Stimulated activated CD8-positive, alpha-beta memory T cell treated with anti-CD3 and anti-CD28 coated beads, Interleukin-15, amount 100 ng/mL, for 24 hours (primary cell): ENCODE measurements at places on chromosomes 11 and 22.

DNA sequence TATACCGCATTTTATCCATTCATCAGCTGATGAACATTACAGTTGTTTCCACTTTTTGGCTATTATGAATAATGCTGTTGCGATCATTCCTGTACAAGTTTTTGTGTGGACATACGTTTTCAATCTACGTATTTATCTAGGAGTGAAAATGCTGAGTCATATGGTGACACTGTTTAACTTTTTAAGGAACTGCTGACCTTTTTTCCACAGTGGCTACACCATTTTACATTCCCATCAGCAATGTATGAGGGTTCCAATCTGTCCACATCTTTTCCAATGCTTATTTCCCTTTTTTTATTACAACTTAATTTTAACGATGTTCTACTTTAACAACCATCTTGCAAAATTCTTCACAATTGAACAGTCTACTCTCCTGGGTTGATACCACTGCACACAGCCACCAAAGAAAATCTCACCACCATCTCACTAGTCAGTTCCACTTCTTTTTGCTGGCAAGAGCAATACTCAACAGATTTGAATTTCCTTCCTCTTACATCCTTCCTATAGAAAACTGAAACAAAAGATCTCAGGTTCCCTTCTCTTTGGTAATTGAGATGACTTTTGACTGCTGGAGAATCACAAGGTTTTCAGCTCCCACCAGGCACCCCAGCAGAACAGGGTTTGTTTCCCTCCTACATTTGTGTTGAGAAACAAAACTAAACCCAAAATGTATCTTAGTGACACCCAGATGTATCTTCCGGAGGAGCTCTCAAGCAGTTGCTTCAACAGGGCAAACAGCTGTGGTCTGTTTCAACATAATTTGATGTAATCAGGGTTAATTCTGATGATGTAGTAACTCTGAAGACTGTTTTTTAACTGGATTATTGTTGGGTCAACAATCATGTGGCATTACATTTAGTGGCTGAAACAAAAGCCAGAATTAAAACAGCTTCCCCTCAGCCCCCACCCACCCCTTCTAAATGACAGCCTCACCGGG, 7.0 kb upstream of the GAB2 start:
- no peak for DNase-seq

GRCh38 chr11:57778318-57779037, 16.9 kb downstream of the CTNND1 start:
- no peak for DNase-seq

DNA sequence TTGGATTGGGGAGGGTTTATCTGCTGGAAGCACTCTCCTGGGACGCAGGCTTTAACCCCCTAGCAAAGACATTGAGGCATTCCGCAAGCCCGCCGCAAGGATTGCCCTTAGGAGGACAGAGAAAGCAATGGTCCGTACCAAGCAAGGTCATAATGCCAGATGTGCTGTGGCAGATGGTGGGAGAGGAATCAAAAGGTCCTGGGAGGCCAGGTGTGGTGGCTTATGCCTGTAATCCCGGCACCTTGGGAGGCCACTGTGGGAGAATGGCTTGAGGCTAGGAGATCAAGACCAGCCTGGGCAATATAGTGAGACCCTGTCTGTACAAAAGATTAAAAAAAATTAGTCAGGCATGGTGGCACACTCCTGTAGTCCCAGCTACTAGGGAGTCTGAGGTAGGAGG, 12.4 kb upstream of the PRAME start:
- no peak for DNase-seq

DNA sequence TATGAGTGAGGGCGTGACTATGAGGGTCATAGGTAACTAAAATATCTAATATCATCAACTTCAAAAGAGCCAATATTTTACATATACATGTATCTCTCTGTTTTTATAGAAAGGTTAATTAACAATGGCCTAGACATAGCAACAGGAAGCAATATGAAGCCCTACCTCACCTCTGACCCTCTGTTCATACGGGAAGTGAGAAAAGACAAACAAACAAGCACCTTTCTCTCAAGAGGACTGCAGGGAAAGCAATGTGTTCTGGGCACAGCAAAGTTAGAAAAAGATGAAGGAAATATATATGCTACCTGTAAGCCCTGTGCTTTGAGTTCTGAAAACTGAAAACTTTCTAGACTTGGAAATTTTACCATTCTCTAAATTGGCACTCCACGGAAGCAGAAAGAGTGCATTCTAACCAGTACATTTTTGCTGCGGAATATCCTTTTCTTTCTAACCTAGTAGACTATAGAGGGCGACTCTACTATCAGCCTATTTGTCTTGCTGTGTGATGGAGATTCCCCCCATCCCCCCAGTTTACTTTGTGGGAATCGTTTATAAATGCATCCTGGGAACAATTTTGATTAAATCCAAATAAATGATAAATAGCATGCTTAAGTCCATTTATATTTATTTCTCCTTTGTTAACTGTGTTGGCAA, 830.4 kb upstream of the FAT3 start:
- no peak for DNase-seq

- DNase-seq, result no peak
These were observed 53.5 kb downstream of the MCAM start for GRCh38 chr11:119263352-119263940.

DNA sequence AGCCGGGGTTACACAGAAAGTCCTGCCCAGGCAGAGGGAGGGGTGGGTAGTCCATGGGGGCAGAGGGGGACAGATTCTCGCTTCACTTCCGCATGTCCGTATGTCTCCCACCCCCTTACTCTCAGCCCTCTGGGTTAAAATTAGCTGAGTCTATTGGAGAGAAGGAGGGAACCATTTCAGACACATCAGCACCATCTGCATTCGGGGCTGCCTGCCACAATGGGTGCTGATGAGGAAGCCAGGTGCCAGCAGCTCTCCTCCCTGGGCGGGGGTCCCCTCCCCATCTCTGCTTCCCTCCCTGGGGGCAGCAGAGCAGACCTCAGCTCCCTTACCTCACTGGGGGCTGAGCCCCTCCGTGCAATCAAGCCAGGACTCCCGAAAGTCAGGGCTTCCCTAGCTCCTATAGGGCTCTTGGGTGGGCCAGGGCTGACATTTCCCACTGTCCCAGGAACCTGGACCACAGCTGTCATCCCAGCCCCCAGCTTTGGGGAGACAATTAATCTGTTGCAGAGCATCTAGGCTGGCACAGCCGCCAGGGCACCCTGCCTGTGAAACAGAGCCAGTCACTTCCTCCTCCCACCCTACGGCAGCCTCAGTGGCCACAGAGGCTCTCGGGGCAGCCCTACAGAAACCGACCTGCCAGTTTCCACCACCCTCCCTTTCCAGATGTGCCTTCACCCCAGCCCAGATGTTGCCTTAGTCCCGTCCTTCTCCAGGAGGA, 67.3 kb downstream of the PDE2A start:
- no peak for DNase-seq

DNA sequence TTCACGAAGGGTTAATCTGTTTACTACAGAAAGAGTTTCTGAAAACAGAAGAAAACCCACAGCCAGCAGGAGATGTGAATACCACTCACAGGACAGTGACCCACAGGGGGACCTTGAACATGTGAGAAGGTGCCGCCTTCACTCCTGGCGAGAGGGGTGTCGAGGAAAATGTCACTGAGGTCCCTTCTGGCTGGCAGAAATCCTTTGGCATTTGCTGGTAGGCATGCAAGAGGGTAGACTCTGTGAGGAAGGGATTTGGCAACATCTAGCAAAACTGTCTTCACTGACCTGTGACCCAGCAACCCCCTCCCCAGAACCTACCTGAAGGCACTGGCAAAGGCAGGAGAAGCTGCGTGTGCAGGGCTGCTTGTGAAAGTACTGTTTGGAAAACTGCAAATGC, 8.6 kb downstream of the KCNQ1 start:
- no peak for DNase-seq

DNA sequence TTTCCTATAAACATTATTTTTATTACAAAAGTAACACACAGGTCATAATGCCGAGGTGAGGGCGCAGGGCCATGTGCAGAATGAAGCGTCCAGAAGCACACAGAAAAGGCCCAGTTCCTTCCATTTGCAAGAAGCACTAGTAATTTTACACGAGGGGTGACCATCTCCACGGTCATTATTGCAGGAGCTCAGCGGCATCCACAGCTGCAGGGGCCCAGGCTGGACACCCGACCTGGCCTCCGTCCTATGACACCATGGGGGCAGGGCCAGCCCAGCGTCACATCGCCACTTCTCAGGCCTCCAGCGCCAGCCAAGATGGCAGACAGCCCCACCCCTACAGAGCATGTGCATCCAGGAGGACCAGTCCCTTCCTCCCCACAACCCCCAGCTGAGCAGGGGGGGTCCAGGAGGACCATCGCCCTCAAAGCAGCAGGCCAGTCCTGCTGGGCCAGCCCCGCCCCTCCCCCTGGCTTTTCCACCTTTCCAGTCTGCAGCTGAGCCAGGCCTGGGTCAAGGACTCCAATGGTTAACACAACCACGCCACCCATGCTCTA, 3.5 kb downstream of the IGF2 start:
- DNase-seq, result no peak

DNA sequence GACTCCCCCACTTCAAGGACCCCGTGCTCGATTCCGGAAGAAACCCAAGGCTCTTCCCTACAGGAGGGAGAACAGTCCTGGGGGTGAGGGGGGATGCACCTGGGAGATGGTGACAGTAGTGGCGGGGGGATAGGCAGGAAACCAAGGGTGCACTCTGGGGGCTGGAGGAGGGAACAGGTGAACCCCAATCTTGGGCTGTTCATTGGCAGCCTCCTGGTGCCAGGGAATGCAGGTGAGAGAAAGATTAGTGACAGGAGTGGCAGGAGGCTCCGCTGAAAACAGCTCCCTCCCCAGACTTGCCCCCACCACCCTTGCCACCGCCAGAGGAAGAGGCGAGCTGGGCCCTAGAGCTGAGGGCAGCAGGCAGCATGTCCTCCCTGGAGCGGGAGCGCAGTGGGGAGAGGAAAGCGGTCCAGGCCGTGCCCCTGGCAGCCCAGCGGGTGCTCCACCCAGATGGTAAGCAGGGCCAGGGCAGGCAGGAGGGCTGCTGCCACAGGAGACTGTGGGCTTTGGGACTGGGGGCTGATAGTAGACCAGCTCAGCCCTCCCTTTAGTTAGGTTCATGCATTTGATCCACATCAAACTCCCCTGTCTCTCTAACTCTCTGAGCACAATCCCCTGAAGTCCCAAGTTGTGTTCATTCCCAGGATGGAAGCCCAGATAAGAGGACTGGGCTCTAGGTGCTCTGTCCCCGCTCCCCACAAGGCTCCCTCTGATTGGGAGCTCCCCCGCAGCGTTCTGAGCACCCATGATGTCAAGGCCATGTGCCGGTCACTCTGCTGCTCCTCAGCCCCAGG, 14.5 kb downstream of the ROBO3 start:
- DNase-seq, result no peak

- DNase-seq, result no peak
These were observed 207.0 kb downstream of the BRD1 start for GRCh38 chr22:49620666-49621065.

- no peak for DNase-seq
These were observed 122.4 kb downstream of the ETS1 start for GRCh38 chr11:128464878-128465450.

GRCh38 chr11:43797337-43797736, 83.3 kb upstream of the ALKBH3 start:
- DNase-seq, result no peak

- DNase-seq, result no peak
These were observed 185.5 kb downstream of the LRRC4C start for GRCh38 chr11:41273908-41274307.

DNA sequence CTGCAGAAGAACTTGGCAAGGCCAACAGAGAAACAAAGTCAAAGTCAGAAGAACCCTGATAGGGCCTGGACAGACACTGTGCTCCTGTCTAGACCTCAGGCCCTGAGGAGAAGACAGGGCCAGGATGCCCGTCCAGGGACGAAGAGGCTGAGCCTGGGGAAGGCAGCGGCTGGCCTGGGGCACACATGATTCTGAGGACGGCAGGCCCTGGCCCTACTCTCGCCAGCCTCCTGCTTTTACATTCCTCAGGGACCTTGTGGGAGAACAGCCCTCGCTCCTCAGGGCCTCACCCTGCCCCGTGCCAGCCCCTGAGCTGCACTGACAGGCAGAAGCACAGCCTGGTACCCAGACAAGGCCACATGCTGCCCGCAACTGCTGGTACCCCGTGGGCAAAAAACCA, 43.6 kb upstream of the TTLL12 start:
- no peak for DNase-seq

DNA sequence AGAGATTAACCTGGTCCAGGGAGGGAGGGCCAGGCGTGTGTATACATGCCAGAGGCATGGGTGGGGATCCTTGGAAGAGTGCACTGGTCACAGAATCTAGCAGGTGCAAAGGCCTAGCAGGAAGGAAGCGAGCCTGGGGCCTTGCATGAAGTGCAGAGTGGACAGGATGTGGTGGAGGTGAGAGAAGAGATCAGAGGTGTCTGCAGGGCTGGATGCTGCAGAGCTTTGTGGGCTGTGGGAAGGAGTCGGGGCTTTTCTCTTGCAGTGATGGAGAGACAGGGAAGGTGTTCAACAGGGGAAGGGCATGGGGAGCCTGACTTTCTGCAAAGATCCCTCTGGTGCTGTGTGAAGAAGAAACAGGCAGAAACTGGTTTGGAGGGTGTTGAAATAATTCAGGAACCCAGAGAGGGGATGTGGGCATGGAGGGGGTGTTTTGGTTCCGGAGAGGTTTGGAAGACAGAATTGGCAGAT, 2.5 kb upstream of the TPST2 start:
- DNase-seq, result no peak

DNA sequence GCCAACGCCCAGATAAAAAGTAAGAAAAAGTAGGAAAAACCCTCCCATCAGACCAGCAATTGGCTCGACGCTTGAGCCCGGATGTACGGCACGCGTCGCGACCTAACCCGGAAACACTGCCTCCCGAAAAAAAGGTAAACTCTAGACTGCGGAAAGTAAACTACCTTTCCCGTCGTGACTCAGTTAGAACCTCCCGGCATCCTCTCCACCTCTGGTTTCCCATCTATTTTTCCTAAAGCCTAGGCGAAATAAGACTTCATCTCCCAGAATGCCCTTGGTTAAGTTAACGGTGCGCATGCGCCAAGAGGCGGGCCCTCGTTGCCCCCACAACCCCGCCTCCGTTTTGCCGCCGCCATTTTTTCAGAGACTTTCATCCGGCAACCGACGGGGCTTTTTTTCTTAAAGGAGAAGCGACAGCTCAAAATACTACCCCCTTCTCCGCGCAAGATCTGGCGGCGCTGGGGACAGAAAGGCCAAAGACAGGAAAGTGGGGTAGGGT, 678 bp upstream of the ZFP91 start:
- DNase-seq, result peak; percentile 78

GRCh38 chr11:61358566-61358965, 3.1 kb downstream of the CYB561A3 start:
- no peak for DNase-seq

DNA sequence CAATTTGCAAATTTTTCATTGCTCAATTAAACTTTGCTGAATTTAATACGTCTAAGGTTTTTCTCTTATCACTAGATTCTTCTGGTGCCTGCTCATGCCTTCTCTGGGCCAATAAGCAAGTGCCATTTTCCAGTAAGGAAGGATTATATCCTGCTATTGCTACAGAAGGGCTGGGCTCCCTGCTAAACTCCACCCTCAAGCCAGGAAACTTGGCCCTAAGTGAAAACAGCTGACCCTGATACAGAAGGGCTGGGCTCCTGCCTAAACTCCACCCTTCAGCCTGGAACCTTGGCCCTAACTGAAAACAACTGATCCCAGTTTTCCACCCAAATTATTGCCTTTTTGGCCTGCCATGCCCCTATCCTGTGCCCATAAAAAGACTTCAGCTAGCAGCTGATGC, 385.3 kb downstream of the DYNC2H1 start:
- no peak for DNase-seq
